ENCODE measurements at places on chromosomes 4 and X.

GRCh38 chr4:154364066-154364845 lies 127.3 kb downstream of the DCHS2 start:
- no peak for DNase-seq

GRCh38 chr4:108109997-108110416 lies 58.7 kb downstream of the LEF1 start:
- no peak for DNase-seq

- no peak for DNase-seq
Observed at GRCh38 chrX:27439771-27440170, 23.4 kb downstream of the PPP4R3C start.

DNA sequence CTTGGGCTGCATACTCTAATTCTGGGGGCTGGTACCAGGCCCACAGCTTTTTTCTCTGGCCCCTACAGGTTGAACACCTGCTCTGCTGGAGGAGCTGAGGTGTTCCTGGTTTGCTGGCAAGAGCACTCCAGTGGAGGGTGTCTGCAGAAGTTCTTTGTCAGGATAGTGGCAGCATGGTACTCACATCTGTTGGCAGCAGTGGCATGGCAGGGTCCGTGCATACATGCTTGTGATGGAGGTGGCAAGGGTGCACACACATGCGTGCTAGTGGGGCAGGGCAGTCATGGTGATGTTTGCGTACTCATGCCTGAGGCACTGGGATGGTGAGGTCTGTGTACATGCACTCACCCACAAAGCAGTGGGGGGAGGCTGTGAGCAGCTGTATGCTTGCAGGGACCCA lies 235.5 kb upstream of the KLF8 start:
- no peak for DNase-seq

- no peak for DNase-seq
Observed at GRCh38 chr4:141711211-141711610, 74.8 kb downstream of the IL15 start.
